Hepatic stellate cell (primary cell): ENCODE measurements at places on chromosomes 11 and 22.

- no peak for DNase-seq
Observed at GRCh38 chr11:123183391-123184099, 11.5 kb downstream of the CLMP start.

- no peak for DNase-seq
Observed at GRCh38 chr22:45284705-45285262, at the start of gene UPK3A. UPK3A (plus strand) TSS chr22:45284949; CDS start chr22:45285014, 65 bp downstream.

DNA sequence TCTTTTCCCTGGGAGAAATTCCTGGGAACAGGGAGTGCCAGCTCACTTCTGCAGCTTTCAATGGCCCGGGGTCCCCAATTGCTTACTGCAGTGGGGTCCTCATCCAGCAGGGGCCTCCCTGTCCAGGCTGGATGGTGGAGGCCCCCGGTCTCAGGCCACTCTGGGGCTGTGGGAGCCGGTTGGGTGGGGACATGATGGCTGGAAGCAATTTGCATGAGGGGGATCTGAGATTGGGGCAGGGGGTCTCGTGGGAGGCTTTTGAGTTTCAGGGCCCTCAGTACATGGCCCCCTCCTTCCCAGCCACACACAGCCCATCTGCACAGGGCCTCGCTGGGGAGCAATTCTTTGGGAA, 25.2 kb downstream of the MRGPRD start:
- DNase-seq = no peak

DNA sequence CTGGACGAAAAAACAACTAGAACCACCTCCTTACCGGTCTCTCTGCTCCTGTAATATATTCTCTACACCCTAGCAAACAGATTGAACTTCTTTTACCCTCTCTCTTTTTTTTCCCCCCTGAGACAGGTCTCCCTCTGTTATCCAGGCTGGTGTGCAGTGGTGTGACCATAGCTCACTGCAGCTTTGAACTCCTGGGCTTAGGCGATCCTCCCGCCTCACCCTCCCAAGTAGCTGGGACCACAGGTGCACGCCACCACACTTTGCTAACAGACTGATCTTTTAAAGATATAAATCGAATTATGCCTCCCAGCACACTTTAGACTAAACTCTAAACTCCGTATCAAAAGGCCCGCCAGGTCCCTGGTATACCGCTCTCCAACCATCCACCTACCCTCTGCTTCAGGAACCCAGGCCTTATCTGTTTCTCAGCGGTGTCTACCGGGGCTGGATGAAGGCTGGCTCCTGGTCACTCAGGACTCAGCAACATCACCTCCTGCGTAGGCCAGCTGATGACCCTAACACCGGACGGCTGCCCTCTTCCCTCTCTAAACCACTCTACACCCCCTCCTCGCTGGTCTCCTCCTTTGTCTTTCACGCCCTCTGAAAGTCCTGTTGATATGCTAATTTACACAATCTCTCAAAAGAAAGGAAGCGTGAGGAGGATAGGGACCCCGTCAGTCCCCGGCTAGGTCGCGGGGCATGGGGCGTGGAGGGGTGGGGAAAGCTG, 745 bp downstream of the C22orf39 start:
- DNase-seq = peak; percentile 27

DNA sequence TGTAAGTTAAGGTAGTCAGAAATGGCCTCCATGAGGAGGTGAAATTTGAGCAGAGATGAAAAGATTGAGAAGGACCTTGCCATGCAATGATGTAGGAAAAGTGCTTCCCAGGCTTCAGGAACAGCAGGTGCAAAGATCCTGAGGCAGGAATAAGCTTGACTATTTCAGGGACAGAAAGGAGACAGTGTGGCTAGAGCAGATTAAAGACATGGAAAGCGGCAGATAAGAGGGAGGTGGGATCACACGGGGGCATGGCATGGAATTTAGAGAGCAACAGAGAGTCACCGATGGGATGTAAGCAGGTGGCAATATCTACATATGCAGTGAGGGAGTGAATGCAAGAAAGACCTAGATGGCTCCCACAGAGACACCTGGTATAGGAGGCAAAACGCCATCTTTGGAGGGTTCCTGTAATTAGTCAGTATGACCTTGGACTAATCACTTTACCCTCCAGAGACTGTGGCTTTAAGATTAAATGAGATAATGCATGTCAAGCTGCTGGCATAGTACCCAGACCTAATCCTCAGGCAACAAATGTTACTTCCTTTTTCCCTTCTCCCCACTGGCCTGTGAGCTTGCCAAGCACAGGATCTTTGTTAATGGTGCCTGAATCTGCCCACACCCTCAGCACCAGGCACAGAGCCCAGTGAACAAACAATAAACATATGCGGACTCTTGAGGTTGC, 24.6 kb upstream of the ACER3 start:
- no peak for DNase-seq

DNA sequence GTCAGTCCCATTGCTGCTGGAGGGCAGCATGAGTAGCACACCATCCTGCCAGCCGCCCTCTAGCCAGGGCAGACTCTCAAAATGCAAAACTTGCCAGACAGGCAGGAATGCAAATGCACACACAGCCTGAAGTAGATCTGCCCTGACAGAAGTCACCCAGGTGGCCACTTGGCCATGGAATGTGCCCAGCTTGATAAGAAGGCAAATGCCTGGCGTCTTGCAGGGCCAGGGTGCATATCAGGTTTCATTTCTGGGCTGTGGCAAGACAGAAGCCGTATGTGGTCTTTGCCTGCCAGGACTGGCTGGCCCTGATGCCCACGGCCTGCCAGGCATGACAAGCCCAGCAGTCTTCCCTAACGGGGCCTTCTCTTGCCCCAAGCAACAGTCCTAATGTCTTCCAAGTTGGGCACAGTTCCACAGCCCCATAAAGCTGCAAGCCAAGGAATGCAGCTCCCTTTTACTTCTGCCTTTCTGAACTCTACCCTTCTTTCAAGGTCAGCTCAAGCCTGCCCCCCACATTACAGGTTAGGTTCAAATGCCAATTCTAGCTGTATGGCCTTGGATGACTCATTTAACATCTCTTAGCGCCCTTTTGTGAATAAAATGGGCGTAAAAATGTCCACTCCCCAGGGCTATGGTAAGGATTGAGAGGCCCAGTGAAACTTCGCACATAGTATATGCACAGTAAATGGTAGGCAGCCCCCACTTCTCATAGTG, 29.7 kb downstream of the POU2AF3 start:
- DNase-seq = no peak

DNA sequence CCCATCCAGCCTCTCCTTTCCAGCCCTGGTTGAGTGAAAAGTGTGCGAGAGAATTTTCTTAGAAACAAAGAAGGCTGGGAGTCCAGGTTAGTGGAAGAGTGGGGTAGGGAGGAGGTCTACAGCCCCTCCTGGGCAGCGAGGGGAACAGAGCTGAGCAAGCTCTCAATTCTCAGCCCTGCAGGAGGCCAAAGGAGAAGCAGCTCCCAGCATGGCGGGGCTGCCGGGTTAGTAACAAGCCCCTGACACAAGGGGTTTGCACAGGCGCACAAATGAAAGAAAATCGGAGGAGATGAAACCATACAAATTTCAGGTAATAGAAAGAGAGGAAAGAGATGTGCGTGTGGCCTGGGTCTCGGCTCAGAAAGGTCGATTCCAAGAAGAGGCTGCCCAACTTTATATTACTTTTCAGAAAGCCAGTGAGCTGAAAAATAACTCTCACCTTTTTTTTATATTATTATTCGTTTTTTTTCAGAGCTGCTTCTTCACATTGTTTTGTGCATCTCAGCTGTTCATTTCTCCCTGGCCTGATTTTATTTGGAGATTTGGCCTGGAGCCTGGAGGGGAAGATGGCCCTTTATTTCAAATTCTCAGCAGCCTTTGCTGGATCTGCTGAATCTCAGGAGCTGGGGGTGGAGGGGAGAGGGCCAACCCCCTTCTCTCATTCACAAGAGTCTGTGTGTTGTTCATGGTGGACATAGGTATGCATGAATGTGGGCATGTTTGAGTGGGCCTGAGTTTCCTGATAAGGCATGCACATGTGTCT, 583.2 kb downstream of the BUD13 start:
- DNase-seq = no peak

DNA sequence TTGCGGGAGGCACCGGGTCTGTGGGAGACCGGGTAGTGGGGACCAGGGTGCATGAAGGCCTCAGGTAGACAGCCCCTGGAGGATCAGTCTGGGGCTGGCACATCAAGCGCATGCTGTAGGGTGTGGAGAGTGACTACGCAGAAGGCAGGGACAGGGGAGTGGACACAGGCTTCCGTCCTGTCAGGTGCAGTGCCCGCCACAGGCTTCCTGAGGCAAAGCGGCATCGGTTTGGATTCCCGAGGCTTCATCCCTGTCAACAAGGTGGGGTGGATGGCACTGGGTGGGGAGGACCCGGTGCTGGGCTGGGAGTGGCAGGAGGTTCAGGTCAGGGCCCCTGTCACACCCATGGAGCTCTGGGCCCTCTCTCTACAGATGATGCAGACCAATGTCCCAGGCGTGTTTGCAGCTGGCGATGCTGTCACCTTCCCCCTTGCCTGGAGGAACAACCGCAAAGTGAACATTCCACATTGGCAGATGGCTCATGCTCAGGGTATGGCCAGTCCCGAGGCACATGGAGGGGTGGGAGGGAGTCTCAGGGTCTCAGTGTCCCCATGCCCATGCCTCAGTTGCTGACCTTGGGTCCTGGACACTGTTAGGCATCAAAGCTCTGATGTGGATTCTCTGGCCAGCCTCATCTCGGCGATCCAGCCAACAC, 4.5 kb upstream of the LZTR1 start:
- no peak for DNase-seq

GRCh38 chr11:28100665-28101064, 7.3 kb downstream of the KIF18A start:
- DNase-seq = no peak

GRCh38 chr11:27291954-27292636, 70.9 kb downstream of the CCDC34 start:
- DNase-seq = no peak

GRCh38 chr11:119000906-119001305, 3.0 kb downstream of the CENATAC start:
- no peak for DNase-seq

DNA sequence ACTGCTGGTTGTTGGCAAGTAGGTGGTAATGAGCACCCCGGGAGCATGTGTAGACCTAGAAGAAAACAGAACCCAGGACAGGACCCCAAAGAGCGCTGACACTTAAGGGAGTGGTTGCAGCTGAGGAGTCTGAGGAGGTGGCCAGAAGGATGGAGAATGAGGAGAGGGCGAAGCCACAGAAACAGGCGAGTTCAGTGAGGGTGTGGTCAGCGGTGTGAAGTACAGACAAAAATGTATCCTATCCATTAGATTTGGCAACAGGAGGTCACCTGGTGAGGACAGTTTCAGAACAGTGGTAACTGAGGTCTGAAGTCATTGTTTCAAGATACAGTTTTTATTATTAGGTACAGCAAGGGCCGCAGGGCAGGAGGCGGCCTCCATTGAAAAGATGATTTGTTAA, 8.6 kb upstream of the THY1 start:
- DNase-seq = no peak

GRCh38 chr11:123202155-123203151, 7.4 kb upstream of the CLMP start:
- no peak for DNase-seq

GRCh38 chr22:42284202-42284591, 13.7 kb upstream of the TCF20 start:
- no peak for DNase-seq

DNA sequence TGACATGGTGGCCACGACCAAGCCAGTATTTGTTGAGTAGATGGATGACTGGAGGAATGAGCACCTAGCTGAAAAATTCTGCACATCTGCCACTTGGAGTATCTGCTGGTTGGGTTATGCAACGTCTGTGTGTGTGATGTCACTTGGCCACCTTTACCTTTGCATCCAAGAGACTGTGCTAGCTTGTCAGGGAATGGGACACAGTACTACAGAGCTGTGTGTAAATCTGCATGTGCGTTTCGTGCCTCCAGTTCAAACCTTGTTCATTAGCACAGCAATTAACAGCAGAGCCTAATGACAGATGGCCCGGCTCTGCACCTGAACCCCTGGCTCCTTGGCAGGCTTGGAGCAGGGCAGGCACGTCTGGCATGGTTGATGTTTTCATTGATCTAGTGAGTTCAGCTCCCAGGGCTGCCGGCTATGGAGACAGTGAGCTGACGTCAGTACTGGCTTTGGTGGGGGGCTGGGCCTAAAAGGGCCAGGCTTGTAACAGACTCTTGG, 188.4 kb upstream of the NAV2 start:
- DNase-seq = no peak

DNA sequence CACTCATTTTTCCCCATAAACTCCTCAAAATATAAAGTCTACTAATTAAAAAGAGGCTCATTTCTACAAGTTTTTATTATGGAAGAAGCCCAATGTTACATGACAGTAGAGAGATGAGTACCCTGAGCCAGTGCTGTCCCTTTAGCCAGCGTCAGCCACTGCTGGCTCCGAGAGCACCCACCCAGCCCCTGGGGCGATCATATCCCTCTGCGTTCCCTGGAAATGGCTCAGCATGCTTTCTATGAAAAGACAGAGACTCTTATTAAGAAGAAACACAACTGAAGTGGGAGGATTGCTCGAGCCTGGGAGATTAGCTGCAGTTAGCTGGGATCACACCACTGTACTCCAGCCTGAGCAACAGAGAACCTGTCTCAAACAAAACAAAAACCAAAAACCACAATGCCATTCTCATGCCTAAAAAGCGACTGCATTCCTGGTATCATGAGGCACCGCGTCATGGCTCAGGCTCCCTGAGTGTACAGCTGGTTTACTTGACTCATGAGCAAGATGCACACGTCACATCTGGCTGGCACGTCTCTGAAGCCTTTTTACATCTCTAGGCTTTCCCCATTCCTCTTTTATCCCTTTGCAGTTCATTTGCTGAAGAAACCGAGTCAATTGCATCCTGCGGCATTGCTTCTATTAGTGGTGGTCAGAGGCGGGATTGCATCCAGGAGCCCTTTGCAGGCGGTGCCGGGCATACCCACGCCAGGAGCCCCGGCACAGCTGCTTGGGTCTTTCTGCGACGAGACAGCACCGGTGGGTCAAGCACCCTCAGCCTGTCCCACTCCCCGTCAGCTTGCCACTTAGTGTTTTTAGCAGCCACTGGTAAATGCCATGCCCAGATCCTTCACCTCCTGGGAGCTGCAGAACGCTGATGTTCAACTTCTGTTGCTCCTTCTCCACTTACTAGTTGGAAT, 119.9 kb downstream of the CTTN start:
- peak; percentile 53 for DNase-seq

- no peak for DNase-seq
Observed at GRCh38 chr22:33557836-33558235, 362.4 kb downstream of the LARGE1 start.

GRCh38 chr11:66857234-66857926, 516 bp downstream of the LRFN4 start:
- DNase-seq = no peak

DNA sequence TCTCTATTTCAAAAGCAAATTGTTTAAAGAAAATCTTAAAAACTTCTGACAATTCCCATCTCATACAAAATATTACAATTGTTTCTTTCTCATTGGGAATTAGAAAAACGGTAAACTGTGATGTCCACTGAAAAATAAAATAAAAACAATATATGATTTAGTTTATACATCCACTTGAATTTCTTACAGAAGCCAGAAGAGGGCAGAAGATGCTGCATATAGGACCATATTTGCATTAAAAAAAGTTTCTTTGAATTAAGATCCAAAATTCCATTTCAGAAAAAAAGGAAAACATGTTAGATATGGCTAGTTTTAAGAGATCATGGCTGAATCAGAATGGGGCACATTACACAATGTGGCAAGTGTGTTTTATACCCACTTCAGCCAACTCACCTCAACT, 39.3 kb upstream of the LRRC4C start:
- DNase-seq = no peak

- DNase-seq = peak; percentile 58
Observed at GRCh38 chr11:34653851-34654482, 33.1 kb downstream of the EHF start.
